Foreskin keratinocyte (primary cell): ENCODE measurements at places on chromosomes 4 and X.
A peak's percentile ranks its signal among the peaks of the same experiment; 100 is the strongest.

DNA sequence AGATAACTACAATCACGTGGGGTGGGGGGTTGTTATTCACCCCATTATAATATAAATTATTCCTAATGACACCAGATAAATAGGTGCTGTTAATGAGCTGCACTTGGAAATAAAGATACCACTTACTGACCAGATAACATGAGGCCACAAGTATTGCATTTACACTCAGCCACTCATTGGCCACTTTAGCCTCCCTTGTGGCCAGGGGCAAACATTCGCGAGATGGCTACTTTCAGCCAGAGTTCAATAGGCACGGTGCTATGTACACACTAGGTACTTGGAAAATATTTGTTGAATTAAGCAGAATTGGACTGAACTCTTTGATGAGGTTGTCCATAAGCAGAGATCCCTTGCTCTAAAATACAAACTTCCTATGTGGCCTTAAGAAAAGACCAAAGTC, 713.7 kb upstream of the TENM3 start:
- DNase-seq = no peak

GRCh38 chr4:139243448-139244365, 36.3 kb downstream of the MGARP start:
- peak; percentile 100 for DNase-seq

- no peak for DNase-seq
Observed at GRCh38 chrX:153863251-153863991, 22.6 kb downstream of the L1CAM start.

GRCh38 chr4:151169223-151169622, 69.8 kb downstream of the RPS3A start:
- DNase-seq = no peak

- DNase-seq = no peak
Observed at GRCh38 chrX:141638550-141638949, 49.0 kb downstream of the SPANXA2 start.

GRCh38 chr4:38099908-38100407, 139.8 kb downstream of the PTTG2 start:
- DNase-seq = peak; percentile 98

- no peak for DNase-seq
Observed at GRCh38 chr4:120207021-120207420, 140.4 kb upstream of the MAD2L1 start.

DNA sequence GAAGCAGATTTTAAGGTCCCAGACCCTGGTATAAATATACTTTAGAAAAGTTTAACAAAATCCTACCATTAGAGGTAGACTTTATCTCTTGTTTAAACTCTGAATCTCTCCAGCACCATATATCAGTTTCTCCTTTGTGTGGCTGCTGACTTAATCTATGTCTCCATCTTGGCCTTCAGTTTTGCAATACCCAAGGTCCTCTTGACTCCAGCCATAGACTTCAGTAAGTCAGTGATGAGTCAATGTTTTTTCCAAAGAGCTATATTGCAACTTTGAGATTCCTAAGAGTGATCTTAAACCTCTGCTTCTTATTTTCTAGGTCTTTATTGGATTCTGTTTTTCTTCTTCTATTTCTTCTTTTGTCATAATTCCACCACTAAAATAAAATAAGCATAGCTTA, 50.8 kb upstream of the ADGRL3 start:
- peak; percentile 19 for DNase-seq

GRCh38 chr4:41334182-41334581, 77.5 kb downstream of the UCHL1 start:
- no peak for DNase-seq

DNA sequence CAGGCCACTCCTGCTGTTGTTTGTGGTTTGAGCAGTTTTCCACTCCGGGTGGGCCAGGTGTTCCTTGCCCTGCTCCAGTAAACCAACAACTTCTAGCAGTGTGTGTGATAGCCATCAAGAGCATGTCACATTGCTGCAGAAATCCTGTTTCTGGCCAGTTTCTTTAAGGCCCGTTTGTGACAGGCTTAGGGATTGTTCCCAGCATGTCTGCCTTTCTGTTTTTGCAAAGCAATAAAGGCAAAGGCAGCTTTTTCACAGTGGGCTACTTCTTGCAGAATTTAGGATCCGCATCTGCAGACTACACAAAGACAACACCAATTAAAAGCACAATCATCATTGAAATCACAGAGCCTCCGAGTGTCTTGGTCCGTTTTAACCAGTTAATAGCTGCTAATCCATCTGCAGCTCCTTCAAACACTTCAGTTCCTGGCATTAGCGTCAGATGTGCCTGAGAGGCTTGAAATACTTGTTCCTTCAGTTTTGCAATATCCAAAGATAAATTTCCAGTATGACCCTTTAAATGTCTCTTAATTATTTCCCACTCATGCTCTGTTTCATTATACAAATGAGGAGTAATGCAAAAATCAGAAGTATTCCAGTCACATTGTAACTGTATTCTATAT, 65.1 kb downstream of the ADAM29 start:
- DNase-seq = no peak

DNA sequence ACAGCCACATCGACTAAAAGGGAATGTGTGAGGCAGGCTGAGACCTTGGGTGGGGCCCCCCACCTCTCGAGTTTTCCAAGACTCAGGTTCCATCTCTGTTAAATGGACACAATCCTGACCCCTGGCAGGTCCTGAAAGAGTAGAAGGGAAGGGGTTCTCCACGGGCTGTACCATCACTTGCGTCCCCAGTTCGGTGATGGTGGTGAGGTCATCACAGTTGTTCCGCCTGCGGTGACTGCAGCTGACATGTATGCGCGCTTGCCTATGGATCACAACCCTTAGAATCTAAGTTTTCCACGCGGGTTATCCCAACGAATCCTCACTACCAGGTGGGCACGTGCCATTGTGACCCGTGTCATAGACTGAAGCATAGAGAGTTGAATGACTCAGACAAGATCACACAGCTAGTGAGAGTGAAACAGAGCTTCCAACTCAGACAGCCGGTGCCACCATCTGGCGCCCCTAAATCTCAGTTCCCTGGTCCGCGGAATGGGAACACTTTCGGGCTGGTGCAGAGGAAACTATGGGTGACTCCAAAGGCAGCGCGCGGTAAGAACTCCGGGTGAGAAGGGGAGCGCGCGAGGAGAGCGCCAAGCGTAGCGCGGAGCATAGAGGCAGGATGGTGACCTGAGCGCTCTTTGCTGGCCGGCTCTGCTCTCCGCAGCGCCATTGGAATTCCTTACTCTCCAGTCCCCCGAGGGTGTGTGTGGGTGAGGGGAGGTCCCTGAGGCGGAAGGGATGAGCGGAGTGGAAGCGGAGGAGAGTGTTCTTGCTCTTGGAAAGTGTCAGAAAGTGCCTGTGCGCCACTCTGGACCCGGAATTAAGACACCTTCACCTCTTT, 10.5 kb downstream of the MSX1 start:
- DNase-seq = no peak

DNA sequence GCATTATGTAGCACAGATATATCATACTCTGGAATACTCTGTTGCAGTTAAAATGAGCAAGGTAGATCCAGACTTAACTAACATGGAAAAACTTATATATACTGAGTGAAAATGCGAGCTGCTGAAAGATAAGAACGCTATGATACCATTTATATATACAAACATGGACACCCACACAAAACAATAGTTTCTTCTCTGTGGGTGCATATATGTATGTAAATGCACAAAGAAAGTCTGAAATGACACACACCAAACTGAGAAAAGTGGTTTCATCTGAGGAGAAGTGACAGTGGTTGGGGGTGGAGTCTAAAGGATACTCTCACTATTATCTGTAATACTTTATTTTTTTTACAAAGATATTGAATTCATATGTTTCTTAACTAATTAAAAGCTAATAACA, 12.2 kb upstream of the FGF2 start:
- DNase-seq = no peak

- DNase-seq = no peak
Observed at GRCh38 chr4:79492148-79492547, 84.1 kb upstream of the GK2 start.

DNA sequence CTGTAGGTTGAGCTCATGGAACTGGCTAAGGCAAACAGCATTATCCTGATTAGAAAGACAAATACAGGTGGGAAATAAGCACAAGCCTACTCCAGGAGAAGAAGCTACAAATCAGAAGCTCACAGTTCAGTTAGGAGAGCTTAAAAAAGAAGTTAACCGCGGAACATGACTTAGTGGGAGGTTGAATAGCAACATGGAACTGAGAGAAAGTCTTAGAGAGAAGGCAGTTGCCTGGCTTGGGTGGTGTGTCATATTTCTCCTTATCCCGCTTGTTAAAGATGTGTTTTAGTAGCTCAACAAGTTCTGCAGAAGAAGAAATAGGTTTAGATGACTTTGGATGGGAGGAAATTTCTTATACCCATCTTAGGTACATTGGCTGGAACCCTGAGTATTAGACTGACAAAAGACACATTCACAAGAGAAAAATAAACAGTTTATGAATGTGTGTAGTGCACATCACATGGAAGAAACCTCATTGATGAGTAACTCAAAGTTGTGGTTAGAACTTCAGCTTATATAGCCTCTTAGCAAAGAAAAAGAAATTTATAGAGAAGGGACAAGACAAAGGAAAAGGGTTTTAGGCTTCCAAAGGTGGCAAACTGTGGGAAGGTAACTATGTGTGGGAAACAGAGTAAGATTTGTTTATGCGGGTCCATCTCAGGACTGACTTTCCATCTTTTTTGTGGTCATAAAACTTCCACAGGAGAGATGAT, 37.4 kb upstream of the RXFP1 start:
- peak; percentile 79 for DNase-seq
